NCI-H1092 (cell line): ENCODE measurements at places on chromosomes 2 and 18.
A peak's percentile ranks its signal among the peaks of the same experiment; 100 is the strongest.

- DNase-seq = no peak
Observed at GRCh38 chr2:195447323-195447975, 209.6 kb upstream of the SLC39A10 start.

- no peak for DNase-seq
Observed at GRCh38 chr18:46686186-46686585, 29.2 kb upstream of the LOXHD1 start.

GRCh38 chr18:13625355-13625754 is 101.0 kb downstream of the FAM210A start:
- DNase-seq = no peak

DNA sequence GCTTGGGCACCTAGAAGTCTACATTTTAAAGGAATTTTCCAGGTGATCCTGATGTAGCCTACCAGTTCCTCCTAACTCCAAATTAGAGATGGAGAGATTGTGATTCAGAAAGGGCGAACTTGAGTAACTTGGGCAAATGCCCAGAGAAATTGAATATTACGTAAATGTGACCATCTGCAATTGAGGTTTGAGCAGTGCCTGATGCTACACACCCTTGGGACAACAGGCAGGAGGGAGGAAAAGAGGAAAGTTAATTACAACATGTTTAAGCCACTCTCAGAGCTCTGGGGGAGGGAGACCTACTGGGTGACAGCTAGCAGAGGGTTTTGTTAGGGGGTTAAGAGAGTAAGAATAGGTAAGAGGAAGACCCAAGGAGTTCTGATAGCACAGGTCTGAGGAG is 208.9 kb downstream of the LPIN1 start:
- no peak for DNase-seq

GRCh38 chr2:20381457-20381856 is 30.8 kb upstream of the PUM2 start:
- DNase-seq = peak; percentile 49

- DNase-seq = no peak
Observed at GRCh38 chr2:202172439-202173211, 65.8 kb downstream of the SUMO1 start.

- no peak for DNase-seq
Observed at GRCh38 chr2:177282181-177282641, 17.7 kb upstream of the NFE2L2 start.

DNA sequence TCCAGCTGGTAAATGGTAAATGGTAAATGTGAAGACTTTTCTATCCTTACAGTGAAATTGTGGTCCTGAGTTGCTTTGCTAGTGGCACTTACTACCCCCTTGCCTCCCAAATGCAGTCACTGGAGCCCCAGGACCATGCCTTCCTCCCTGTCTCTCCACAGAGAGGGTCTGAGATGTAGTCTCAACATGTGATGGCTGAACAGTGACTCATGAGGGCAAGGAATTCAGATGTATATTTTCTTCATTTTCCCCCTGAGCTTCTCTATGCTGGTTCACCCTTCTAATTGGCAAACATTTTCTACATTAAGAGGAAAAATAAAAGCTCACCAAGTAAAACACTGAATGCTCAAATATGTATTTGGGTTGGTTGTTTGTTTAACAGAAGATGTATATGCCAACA is 232.0 kb downstream of the SH3BP4 start:
- DNase-seq = no peak

DNA sequence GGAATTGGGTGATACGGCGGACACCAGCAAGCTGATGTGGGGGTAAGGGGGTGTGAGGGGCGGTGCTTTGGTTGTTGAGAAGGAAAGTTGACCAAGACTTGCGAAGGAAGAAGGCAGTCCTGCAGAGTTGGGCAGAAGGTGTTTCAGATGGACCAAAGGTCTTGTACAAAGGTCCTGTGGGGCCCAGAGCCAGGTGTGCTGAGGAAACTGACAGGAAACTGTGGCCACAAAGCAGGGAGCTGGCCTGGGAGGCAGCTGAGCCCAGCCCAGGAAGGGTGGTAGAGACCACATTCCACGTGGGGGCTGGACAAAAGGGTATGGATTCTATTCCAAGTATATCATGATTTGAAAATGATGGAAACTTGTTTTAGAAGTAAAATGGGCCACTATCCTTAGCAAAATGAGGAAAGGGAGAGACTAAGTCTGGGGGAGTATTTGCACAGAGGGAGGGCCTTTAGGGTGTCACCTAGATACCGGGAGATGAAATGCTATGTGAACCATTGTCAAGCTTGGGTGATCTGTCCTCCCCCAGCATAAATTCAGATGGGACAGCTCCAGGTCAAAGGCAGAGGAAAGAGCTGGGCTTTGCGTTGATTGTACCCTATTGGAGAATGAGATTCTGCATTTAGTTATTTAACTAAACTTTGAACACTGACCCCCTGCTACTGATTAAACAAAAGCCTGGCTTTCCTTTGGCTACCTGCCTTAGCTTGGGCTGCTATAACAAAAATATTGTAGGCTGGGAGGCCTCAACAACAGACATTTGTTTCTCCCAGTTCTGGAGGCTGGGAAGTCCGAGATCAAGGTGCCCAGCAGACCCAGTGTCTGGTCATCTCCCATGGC is 4.3 kb upstream of the EDAR start:
- no peak for DNase-seq

- no peak for DNase-seq
Observed at GRCh38 chr2:188276255-188276654, 15.4 kb upstream of the GULP1 start.

DNA sequence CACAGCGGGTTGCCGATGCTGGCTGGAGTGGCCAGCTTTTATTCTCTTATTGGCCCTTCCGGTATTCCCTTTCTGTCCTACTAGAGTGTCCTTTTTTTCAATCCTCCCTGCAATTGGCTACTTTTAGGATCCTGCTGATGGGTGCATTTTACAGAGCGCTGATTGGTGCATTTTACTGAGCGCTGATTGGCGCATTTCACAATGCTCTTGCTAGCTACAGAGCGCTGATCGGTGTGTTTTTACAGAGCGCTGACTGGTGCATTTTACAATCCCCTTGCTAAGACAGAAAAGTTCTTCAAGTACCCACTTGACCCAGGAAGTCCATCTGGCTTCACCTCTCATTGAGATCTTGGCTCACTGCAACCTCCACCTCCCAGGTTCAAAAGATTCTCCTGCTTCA is 44.4 kb upstream of the SPRED2 start:
- no peak for DNase-seq

- no peak for DNase-seq
Observed at GRCh38 chr18:389658-390357, 110.7 kb downstream of the COLEC12 start.

- no peak for DNase-seq
Observed at GRCh38 chr18:3819961-3820360, 370.0 kb downstream of the TGIF1 start.

- no peak for DNase-seq
Observed at GRCh38 chr2:212737392-212738172, 199.0 kb upstream of the ERBB4 start.

DNA sequence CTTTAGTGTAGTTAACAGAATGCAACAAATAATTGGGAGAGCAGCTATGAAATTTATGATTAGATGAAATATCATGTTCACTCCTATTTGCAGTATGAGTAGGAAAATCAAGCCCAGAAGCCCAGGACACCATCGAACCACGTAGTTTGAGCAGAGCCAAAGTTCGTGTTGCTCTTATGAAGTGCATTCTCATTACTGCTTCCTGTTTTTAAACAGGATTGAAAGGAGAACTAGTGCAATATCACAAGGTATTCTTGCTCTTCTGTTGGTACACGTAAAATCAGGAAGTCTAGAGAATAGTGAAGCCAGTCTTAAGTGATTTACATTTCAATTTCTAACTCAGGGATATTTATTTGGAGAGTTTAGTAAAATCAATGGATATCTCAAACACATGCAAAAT is 21.1 kb downstream of the ARHGAP15 start:
- no peak for DNase-seq

GRCh38 chr18:22399949-22400348 is 17.8 kb downstream of the CTAGE1 start:
- DNase-seq = no peak

DNA sequence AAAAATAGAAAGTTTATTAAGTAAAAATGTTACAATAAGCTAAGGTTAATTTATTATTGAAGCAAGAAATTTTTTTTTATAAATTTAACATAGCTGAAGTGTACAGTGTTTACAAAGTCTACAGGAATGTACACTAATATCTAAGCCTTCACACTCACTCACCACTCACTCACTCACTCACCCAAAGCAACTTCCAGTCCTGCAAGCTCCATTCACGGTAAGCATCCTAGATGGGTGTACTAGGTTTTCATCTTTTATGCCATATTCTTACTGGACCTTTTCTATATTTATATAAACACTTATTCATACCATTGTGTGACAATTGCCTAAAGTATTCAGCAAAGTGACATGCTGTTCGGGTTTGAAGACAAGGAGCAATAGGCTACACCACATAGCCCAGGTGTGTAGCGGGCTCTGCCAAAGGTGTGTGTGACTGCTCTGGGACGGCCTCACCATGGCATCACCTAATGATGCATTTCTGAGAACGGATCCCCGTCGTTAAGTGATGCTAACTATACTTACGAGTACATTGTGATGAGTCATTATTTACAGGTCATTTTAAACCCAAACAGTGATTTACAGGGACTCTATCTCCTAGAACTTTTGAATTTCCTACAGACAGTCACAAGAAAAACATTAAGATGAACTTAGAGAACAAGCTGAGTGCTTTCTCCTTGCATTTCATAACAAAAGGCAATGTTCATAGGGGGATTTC is 76.3 kb upstream of the ID2 start:
- no peak for DNase-seq

- DNase-seq = no peak
Observed at GRCh38 chr18:40673150-40673549, 1281.9 kb upstream of the PIK3C3 start.

- DNase-seq = no peak
Observed at GRCh38 chr2:235537186-235537585, 43.3 kb downstream of the AGAP1 start.

- no peak for DNase-seq
Observed at GRCh38 chr2:167134381-167135072, 246.2 kb downstream of the XIRP2 start.

- DNase-seq = no peak
Observed at GRCh38 chr18:830315-830901, 18.4 kb upstream of the YES1 start.

- DNase-seq = no peak
Observed at GRCh38 chr2:8756230-8756629, 74.4 kb downstream of the ID2 start.

- no peak for DNase-seq
Observed at GRCh38 chr2:197081294-197081693, 154.8 kb upstream of the PGAP1 start.

DNA sequence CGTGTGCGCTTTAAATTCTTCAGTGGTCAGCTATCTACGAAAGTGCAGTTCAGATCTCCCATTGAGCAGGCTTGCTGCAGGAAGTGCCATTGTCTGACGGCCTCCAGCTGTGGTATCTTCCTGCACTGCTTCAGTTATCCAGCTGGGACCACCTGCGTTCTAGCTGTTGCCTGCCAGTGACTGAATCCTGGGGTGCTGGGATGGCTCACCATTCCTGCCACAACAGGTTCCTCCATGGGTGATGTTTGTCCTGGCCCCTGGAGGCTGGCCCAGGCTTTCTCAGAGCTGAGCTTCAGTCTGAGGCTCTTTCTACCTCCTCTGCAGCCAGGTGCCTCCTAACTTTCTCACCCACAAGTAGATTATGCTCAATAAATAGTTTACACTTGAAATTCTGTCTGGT is 498.5 kb upstream of the HS6ST1 start:
- no peak for DNase-seq

- no peak for DNase-seq
Observed at GRCh38 chr2:98012561-98012991, 16.8 kb upstream of the TMEM131 start.

GRCh38 chr2:29130295-29130694 is 15.1 kb downstream of the CLIP4 start:
- DNase-seq = no peak

DNA sequence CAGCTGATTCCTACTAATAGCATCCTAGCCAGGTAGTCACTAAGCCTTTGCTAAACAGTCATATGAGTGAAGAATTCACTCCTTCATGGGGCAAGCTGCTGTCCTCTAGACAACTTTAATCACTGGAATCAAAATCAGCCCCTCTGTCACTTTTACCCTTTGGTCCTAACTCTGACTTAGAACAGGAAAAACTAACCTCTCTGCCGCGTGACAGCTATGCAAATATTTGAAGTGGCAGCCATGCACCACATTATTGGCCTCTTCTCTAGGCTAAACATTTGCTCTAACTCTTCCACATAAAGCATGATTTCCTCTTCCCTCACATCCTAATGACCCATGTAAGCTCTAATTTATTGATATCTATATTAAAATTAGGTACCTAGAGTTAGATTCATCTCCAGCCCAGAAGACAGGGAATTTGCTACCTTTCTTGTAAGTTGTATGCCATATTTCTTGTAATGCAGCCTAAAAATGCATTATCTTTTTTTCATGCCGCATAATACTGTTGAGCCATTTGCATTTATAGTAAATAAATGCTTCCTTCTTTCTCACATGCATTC is 12.8 kb upstream of the ONECUT2 start:
- DNase-seq = peak; percentile 30

DNA sequence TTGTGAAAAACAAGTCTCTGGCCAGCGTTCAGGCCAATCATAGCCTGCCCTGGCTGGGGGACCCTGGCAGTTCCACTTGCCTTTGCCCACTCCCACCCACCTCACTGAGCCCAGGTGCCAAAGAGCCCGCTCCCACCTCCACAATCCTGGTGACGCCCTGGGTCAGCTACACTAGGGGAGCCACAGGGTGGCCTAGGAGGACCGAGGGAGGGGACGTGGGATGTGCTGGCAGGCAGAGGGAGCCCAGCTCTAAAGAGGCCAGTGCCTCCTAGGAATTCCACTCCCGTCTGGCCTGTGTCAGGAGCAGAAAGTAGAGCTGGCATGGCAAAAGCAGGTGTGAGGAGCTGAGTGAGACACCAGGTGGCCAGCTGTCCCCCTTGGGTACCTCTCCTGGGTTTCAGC is 49.3 kb downstream of the TNS1 start:
- DNase-seq = no peak

DNA sequence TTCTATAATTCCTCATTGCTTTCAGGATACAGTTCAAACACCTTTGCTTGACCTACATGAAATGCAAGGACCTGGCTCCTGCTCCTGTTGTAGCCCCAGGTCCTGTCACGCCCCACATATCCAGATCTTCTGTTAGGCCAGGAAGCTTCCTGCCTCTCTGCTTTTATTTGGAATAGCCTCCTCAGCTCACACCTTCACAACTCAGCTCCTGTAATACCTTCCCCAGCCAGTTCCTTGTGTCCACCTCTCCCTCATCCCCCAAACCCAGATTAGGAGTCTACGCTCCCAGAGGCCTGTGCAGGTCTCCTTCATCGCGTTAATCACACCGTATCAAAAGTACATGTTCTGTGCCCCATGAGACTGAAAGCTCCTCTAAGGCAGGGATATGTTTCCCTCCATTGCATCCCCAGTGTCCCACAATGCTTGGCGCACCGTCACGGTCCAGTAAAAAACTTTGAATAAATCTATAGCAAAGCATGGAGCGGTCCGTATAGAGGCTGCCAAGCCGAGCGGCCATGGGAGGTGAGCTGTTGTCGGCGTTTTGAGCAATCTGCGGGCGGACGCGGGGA is 371 bp downstream of the MDH1B start:
- DNase-seq = no peak
